A549 treated with Hydrocortisone at 1 μM for 4 hours (cell line): ENCODE measurements at places on chromosomes 12 and 14. TPM values are rescaled to one million over a fixed set of nuclear protein-coding genes. Genes with fewer than 3 reads are reported as not detected.

The OR6C2 gene
- total RNA-seq, result not detected in 5 replicates

The TMEM132D gene
- total RNA-seq, result not detected in 5 replicates

The RDH12 gene
- total RNA-seq, result 0.05 to 0.14 TPM (median 0.06 TPM) in 3 of 5 replicates, not detected in the others

The CLEC6A gene
- not detected in 5 replicates for total RNA-seq

The OASL gene
- total RNA-seq, result 1.8 to 3.2 TPM (median 2.5 TPM) in 5 replicates

The FOXG1 gene
- 0.13 to 0.22 TPM (median 0.18 TPM) in 5 replicates for total RNA-seq

The PTGDR gene
- not detected in 5 replicates for total RNA-seq

The EFS gene
- total RNA-seq, result not detected in 5 replicates

The NACA gene
- total RNA-seq, result 1,471 to 1,612 TPM (median 1,521 TPM) in 5 replicates

The FOXA1 gene
- 5.1 to 6.7 TPM (median 6.2 TPM) in 5 replicates for total RNA-seq

The LRRC43 gene
- total RNA-seq, result 0.09 to 0.52 TPM (median 0.13 TPM) in 4 of 5 replicates, not detected in the other

The LRRIQ1 gene
- total RNA-seq, result 0.54 to 1.2 TPM (median 0.99 TPM) in 5 replicates

The DCP1B gene
- total RNA-seq, result 7.1 to 8.9 TPM (median 7.6 TPM) in 5 replicates

The CCDC38 gene
- total RNA-seq, result 0.07 to 0.30 TPM (median 0.14 TPM) in 5 replicates

The PRKAB1 gene
- total RNA-seq, result 32.0 to 37.5 TPM (median 34.1 TPM) in 5 replicates

The MGP gene
- total RNA-seq, result 0.08 TPM in 1 of 5 replicates, not detected in the others

The BLTP3B gene
- total RNA-seq, result 8.4 to 15.3 TPM (median 12.0 TPM) in 5 replicates

The IAPP gene
- not detected in 5 replicates for total RNA-seq

The REC8 gene
- total RNA-seq, result 2.6 to 5.9 TPM (median 4.3 TPM) in 5 replicates

The KRT71 gene
- 0.05 TPM in 1 of 5 replicates, not detected in the others for total RNA-seq

The VWF gene
- total RNA-seq, result 0.07 to 0.31 TPM (median 0.14 TPM) in 5 replicates

The DDX23 gene
- 74.2 to 96.4 TPM (median 76.2 TPM) in 5 replicates for total RNA-seq

The COL2A1 gene
- total RNA-seq, result 0.05 to 0.13 TPM (median 0.12 TPM) in 5 replicates

The MDGA2 gene
- 0.02 to 0.07 TPM in 2 of 5 replicates, not detected in the others for total RNA-seq
